ENCODE measurements at places on chromosomes 2 and 18.

GRCh38 chr2:85019121-85019520 lies 48.2 kb downstream of the KCMF1 start:
- DNase-seq, result no peak

DNA sequence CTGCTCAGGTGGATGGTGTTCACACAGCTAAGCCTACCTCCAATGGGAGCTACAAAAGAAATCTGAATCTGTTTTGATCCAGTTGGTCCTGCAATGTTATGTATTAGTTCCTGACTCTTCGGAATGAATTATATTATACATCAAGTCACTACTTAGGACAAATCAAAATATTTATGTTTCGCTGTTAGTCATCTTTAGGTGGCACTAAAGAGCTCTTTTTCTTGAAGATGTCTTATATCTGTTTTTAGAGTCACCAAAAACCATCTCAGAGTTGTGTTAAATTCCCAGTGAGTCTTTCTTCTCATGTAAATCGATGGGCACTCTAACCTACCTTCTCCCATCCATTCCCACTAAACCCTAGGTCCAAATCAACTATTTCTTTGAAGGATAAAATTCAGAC lies 2.2 kb downstream of the DNER start:
- DNase-seq, result no peak

DNA sequence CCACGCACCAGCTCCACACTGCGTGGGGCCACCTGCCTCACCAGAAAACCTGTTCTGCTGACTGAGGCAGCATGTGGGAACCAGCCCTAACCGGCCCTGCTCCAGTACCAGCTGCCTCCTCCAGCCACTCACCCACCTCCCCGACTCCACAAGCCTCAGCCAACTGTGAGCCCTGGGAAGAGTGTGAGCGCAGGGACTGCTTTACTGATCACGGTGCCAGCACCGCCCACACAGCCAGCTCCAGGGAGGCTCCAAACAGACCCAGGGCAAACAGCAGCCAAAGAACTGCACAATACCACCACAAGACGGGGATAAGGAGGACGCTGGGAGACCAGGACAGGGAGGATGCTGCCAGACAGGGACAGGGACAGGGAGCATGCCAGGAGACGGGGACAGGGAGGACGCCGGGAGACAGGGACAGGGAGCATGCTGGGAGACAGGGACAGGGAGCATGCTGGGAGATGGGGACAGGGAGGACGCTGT lies 28.4 kb downstream of the EIPR1 start:
- DNase-seq, result no peak

GRCh38 chr2:1937066-1937465 lies 192.8 kb upstream of the PXDN start:
- no peak for DNase-seq

DNA sequence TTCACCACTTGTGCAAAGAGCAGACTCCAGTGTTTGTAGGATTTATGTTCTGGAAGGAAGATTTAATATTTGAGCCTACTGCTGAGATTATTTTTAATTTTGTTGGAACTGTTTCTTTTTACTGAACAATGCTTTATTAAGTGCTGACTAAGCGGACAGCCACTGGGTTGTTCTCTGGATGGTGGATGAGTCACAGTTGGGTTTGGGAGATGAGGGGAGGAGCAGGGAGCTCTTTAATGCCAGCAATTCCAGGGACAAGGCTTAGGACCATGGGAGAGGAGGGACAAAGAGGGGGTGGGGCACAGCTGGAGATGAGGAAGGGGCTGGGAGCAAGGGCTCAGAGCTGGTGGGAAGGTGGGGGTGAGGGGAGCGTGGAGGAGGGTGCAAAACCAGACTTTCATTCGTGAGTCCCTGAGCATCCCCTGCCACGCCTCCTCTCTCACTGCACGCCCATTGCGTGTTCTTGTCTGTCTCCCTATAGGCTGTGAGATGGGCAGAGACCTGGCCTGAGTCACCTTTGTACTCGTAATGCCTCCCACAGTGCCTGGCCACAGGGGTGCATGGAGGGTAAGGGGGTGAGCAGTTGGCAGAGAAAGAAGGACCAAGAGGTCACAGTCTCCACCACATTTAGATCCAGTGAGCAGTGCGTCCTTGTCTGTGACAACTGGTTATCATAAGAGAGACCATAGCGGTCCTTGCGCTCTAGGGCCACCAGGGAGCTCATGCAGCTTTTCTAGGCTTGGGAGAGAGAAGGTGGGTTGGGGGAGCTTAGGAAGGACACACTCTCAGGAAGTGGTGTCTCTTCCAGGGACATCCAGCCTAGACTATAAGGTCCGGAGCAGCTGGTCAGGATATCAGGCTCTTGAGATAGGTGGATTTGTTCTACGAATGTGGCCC lies 18.4 kb downstream of the SLC4A3 start:
- peak; percentile 72 for DNase-seq

DNA sequence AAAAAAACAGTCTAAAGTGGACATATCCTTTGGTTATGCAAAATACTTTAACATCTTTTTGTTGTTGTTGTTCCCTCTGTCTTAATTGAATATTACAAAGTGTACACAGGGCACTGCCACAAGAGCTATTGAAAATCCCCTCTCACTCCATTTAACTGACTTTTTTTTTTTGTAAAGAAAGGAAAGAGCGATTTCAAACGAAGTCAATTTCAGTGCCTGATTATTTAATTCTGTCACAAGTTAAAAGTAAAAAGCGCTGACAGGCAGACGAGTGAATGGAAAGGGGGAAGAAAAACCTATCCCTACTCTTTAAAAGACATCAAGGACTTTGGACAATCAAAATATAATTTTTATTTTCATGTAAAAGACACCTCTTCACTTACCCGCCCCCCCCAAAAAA lies 1.9 kb downstream of the FIGN start:
- no peak for DNase-seq

DNA sequence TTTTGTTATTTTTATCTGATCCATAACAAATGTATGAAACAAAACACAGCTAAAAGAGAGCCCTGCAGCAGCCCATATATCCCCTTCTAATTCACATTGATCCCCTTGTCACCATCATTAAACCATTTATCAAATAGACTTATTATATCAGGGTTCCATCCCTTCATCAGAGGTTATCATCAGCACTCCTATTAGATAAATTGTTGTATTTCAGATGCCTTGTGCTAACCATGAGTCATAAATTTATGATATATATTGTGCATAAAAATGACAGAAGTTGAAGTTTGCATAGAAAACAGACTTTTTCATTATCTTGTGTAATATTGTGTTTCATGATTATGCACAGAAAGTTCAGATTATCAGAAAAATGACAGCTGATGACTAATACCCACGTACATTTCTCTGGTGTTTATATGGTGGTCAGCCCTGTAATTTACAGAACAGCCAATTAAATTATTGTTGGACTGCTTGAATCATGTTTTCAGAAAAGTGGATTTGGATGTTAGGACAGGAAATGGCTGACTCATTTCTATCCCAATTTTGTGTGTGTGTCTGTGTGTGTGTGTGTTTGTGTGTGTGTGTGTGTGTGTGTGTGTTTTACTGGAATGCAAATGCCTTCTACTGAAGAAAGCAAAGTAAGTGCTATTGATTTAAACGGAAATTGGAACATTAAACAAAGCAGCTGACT lies 80.9 kb downstream of the PPP1R1C start:
- DNase-seq, result peak; percentile 85

DNA sequence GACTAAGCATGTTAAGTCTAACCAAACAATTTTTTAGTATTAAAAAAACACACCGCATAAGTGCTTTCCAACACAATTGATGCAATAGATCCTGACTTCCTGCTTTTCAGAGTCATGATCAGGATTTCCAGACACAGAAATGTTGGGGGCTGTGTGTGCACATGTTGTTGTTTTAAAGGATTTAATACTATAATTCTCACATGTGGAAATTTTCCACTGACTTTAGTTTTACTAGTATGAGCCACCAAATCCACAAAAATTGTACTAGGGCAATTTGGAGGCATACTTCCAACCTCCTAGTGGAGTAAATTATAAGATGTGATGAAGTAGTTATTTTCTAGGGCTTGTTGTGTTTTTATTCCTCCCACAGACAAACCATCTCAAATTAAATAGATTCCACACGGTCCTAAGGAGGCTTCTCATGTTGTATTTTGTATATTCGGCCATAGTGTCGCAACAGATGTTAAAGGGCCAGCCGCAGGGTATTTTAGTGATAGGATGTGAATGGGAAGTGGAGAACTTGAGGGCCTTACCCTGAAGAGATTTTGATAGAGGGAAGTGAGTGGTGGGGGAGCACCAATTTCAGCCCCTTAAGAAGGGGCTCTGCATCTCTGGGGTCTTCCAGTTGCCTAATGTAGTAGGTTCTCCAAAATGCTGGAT lies 108.9 kb upstream of the KLF7 start:
- DNase-seq, result no peak

DNA sequence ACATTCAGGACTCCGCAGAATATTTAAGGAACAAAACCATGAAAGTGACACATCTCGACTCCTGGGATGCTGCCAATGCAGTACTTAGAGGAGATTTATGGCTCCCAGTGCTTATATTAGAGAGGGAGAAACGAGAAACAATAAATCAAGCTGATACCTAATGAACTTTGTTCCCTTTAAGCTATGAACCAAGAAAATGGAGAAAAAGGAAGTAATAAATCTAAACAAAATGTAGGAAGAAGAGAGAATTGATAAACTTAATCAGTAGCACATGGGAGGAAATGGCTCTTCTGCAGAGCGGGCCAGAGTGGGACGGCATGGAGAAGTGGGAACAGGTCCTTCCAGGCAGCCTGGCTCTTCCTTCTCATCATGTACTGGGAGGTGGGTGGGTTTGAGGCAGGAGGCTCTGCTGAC lies 42.7 kb downstream of the NPPC start:
- DNase-seq, result no peak

- DNase-seq, result peak; percentile 65
These were observed 9.5 kb downstream of the COPS7B start for GRCh38 chr2:231795525-231796327.

- DNase-seq, result no peak
These were observed 220.8 kb downstream of the TFCP2L1 start for GRCh38 chr2:121064186-121064585.

GRCh38 chr2:128601298-128602037 lies 282.8 kb upstream of the HS6ST1 start:
- DNase-seq, result no peak

- DNase-seq, result peak; percentile 9
These were observed 50.7 kb downstream of the SFXN5 start for GRCh38 chr2:73020657-73021370.

DNA sequence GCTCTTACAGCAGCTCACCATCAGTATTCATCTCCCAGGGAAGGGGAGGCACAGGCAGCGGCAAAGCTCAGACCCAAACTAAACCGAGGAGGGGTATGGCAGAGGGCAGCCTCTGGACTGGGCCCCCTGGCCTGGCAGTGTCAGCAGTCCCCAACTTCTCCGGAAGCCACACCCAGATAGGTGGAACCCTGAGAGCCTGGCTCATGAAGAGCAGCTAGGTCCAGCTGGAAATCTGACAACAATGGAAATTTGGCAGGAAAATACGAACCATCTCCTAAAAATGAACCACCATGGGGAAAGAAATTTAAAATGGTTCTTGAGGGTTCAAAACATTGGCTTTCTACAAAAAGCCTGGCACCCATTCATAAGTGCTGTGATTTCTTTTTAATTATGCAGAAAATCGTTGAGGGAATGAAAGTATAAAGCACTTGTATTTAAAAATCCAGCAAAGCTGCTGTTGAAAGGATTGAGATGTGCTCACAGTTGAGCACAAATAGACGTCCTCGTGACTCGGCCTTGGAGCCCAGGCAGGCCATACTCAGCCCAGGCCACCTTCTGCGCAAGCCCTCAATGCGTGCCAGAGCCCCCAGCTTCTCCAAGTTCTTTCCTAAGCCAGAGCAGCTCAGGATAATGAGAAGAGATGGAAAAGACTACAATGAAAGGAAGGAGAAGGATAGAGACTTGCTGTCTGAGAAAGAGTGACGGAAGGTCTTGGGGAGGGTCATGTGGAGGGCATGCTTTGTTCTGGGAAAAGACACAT lies 93.0 kb downstream of the COL6A3 start:
- no peak for DNase-seq

All from NCI-H226 (cell line).